Endodermal cell (in vitro differentiated cells): ENCODE measurements at places on chromosomes 5 and 9. TPM values are rescaled to one million over a fixed set of nuclear protein-coding genes. Genes with fewer than 3 reads are reported as not detected.

The OMD gene
- not detected in 2 replicates for total RNA-seq

DNA sequence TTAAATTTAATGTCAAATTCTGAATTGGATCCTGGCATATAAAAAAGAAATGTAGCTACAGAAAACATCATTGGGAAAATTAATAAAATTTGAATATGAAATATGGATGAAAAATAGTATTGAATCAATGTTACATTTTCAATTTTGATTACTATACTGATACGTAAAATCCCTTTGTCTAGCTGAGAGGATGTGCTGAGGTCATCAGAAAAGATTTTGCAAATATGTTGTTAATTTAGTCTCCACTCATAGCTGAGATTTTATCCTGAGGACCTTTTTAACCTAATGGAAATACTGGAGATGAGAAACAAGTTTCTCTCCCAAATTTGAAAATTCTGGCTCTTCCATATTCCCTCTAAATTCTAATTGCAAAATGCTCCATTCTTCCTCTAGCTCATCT lies 84.4 kb upstream of the ADAMTS16 start:
- DNase-seq: no peak

GRCh38 chr9:8856396-8857067 lies 1057.0 kb upstream of the DMAC1 start:
- no peak for DNase-seq

GRCh38 chr9:88183798-88184495 lies 45.7 kb upstream of the SPATA31C2 start:
- DNase-seq: no peak

DNA sequence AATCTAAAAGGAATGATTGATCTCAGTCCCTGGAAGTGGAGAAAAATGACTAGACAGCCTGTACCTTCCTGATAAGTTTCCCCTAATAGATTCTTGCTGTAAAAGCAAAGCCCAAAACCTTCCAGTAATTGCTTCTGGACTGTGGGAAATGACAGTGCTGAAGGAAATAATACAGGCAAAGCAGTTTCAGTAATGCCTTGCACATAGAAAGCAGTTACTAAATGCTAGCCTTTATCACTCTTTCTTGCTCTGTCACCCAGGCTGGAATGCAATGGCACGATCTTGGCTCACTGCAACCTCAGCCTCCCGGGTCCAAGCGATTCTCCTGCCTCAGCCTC lies 50.3 kb downstream of the MAP1B start:
- DNase-seq: no peak

- no peak for DNase-seq
These were observed 1199.0 kb upstream of the CDH6 start for GRCh38 chr5:29994519-29994918.

DNA sequence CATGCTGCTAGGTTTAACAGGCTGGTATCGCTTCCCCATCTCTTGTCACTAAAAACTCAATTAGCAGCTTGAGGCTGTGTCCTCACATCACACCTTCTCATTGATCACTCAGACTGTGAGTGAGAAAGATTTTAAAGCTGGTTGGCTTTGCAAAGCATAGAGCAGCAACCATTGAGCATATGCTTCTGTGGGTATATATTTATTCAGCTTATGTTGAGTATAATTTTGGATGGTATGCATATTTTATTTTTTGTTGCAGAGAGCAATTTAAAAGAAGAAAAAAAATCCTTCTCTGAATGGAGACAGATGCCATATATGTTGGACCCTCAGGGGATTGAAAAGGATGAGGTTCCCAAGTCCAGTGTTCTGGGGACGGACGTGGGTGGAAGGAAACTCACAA lies 162.6 kb downstream of the TRIM32 start:
- DNase-seq: no peak

GRCh38 chr9:129026442-129027223 lies 1.5 kb downstream of the SH3GLB2 start:
- DNase-seq: peak; percentile 89

DNA sequence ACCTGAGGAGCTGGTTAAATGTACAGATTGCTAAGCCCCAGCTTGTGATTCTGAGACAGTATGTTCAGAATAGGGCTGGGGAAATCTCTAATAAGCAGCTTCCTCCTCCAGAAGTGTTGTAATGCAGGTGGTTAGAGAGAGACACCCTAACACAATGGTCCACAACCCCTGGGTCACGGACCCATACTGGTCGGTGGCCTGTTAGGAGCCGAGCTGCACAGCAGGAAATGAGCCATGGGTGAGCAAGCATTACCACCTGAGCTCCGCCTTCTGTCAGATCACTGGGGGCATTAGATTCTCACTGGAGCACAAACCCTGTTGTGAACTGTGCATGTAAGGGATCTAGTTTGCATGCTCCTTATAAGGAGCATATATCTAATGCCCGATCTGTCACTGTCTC lies 61.8 kb downstream of the SLC36A1 start:
- DNase-seq: no peak

The SUSD3 gene
- total RNA-seq: 4.6 and 5.1 TPM in 2 replicates
